ENCODE measurements at places on chromosomes 1 and 21.

- no peak for DNase-seq
These were observed 333.5 kb downstream of the RRAGC start for GRCh38 chr1:38526046-38526445.

DNA sequence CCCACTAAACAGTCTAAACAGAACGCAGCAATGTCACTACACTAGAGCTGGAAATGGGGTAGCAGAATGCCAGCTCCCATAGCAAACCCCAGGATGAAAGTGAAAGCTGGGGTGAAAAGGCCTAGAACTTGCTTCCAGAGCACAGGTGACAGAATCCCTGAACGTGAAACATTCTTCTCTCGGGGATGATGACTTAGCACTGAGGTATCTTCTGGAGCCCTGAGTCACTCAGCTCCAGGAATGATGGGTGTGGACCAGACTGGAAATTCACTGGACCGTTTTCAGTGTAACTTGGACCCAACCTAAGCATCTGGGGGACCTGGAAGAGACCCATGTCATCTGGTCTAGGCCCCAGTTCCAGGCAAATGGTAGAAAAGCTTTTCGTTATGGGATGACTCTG is 108.9 kb downstream of the CDC7 start:
- DNase-seq = peak; percentile 27

DNA sequence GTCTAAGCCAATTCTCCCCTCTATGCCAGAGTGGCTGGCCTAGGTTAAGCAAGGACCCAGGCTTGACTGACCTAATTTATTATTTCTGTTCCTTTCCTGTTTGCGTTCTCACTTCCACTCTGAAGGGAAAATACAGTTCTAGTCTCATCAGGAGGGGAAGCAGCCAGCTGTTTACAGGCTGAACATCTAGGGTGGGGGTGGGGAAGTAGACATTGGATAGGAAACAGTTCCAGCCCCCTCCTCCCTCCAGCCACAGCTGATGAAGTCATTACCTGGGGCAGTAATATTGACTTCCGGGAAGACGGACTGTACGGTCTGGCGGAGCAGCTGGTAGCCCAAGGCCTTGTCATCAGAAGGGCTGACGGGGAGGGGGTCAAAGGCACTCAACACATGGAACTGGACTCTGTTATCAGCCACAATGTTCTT is 17.6 kb downstream of the PM20D1 start:
- DNase-seq = no peak

- no peak for DNase-seq
These were observed 830 bp upstream of the PRDX1 start for GRCh38 chr1:45522324-45523104.

DNA sequence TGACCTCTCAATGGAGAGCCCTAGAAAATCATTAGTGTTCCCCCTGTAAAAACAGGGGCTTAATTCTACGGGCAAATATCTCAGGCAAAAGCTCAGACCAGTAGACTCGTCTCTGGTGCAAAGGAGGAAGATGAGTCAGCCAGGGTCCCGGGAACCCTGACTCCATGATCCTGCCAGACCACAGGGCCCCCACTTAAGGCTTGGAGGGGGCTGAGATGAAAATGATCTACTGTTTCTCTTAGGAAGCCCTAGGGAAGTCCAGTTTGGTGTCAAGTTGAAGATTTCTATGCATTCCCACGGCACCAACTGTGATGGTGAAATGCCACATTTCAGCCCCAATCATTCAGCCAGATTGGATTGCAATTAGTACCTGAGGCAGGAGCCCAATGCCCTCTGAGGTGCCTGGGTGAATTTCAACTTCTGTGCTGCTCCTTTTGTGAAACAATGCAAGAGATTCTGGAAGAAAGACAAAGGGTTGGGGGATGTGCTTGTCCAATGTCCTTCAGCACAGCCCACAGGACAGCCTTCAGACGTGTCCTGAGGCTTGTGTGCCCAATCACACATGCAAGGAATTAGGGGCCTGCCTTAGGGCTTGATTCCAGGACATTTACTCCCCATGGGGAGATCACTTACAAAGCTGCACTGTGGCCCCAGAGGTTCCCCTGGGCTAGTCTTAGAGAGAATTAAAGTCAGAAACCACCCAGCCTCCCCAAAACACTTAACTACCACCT is 18.1 kb downstream of the NAV1 start:
- DNase-seq = no peak

GRCh38 chr1:18581420-18581880 is 49.2 kb upstream of the PAX7 start:
- DNase-seq = peak; percentile 7

DNA sequence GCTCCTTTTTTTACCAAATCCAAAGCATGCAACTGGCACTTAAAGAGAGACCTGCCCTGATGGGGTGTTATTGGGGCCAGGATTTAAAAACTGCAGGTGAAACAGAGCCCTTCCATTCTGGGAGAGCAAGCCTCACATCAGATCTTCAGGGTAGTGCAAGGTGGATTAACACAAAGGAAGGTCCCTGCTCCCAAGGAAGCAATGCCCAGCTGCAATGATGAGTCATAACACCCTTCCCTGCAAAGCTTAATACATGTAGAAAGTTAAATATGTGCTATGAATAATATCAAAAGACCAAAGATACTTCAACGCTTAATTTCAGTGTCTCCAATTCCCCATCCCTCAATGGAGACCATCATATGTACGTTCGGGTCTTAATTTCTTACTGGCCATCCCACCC is 508.0 kb downstream of the OMA1 start:
- DNase-seq = no peak

DNA sequence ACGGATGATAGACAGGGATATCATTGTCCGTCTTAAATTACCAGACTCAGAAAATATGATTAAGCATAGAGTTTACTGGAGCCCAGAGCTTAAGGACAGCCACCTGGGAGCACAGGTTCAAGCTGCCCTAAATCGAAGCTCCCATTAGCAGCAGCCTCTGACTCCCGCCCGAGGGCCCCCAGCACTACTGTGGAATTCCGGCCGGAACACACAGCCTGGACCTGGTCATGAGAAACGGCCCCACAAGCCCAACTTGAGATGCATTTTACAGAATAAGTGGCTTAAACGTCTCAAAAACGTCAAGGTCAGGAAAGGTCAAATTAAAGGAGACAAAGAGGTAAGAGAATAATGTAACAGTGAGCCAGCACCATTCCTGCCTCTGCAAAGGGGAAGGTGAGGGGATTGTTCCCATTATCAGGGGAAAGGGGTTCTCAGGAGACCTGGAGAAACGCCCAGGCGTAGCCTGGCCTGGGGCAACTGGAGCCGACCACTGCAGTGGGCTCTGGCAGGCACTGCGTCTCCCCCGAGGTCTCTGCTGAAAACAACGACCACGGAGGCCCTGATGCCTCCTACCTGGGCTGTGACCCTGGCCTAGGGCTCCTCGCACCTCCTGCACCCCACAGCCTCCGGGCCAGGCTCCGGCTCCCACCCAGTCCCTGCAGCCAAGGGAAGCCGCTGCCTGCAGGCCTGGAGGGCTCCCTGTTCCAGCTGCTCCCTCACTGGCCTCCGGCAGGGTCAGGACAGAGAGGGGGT is 11.5 kb upstream of the COL6A1 start:
- DNase-seq = no peak

GRCh38 chr1:11634365-11635192 is 19.6 kb downstream of the FBXO2 start:
- no peak for DNase-seq

GRCh38 chr1:172180501-172181285 is 239.8 kb upstream of the C1orf105 start:
- peak; percentile 69 for DNase-seq

DNA sequence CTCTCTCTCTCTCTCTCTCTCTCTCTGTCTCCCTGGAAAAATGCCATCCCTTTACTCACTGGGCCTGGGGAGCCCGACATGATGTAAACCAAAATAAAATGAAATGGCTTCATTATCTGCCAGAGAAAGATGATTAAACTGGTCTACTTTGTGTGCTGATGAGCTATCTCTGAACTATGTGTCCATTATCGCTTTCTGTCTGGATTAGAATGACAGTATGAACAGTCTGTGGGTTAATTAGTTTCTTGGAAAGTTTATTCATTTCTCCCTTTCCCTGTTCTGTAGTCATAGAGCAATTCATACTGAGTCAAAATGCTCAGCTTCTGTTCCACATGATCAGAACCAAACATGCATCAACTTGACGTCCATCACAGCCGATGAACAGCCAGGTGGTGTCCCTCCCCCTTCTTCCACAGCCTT is 72.4 kb upstream of the KCND3 start:
- no peak for DNase-seq

DNA sequence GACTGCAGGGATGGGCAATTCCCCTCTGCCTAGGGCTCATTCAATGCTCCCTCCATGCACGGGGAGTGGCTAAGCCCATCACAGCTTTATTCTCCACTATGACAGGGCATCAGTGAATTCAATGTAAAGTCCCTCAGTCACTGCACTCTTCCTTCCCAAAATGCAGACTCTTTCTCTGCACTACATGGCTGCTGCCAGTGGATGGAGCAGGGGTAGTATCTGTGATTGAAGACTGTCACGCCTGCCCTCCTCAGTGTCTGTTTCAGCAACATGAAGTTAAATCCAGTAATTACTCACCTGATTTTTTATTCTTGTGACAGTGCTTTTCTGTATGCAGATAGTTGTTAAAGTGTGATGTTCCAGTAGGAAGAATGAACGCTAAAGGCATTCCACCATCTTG is 1323.2 kb downstream of the AMY1C start:
- no peak for DNase-seq

DNA sequence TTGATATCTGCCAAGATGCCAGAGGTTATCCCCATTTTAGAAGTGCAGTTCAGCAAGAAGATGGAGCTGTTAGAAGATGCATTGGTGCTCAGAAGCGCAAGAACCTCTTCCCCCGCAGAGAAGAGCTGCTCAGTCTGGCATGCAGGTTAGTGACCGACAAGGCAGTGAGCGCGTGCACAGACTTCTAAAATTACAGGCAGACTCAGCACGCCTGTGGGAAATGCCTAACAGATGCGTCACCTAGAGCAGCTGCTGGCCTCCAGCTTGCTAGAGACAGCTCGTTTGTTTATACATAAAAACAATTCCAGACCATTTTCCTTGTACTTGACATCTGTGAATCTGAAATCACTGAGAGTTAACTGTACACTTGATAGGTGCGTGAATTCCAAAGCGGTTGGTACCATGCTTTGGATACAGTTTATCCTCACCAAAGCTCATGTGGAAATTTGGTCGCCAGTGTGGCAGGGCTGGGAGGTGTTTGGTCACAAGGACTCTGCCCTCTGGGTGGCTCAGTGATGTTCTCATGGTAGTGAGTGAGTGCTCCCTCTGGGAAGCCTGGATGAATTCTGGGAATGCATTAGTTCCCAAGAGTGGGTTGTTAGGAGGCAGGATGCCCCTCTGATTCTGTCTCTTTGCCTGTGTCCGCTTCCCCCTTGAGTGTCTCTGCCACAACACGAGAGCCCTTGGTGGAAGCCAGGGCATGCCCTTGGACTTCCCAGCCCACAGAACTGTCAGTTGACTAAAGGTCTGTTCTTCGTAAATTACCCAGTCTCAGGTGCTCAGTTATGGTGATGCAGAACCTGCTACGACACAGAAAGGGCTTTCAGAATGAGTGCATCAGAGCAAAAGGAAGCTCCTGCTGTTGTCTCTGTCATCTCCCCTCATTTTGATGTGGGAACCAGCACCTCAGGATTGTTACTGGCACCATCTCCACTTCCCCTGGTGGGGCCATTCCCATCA is 24.4 kb downstream of the SNAP47 start:
- peak; percentile 92 for DNase-seq

GRCh38 chr1:44946725-44947062 is 39.7 kb downstream of the EIF2B3 start:
- peak; percentile 34 for DNase-seq

DNA sequence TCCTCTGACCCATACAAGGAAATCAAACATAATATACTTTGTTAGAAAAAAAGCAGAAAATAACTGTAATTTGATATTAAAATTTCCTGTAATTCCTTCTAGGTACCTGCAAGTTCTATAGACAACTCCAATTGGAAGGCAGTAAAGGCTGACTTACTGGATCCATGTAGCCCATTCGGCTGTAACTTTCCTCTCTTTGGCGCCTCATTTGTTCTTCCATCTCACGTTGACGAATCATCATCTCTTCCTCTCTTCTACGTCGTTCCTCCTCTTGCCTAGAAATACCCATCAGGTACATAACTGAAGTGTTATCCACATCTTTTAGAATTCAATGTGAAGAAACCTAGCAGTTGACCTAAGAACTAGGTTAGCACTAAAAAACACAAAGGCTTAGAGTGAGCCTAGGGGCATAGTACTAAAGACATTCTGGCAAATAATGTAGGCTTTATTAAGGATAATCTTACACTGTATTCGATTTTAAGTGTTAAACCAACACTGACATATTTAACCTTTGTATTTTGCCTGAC is 5.1 kb downstream of the SFPQ start:
- DNase-seq = no peak

DNA sequence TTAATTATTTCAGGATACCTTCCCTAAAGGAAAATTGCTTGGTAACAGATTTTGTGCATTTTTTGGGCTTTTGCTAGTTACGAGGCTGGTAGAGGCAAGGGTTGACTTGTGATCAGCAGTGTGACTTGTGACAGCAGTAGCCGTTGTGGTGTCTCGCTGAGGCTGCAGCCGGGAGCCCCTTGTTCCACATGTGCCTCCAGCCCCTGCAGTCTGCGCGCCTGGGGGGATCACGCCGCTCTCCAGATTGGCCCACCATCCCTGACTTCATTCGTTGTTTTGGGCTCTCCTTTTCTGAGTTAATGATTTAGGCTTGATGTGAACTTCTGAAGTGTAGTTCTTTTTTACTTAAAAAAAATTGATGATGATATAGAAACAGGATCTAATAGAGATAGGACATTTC is 41.5 kb downstream of the TRAPPC10 start:
- DNase-seq = no peak

DNA sequence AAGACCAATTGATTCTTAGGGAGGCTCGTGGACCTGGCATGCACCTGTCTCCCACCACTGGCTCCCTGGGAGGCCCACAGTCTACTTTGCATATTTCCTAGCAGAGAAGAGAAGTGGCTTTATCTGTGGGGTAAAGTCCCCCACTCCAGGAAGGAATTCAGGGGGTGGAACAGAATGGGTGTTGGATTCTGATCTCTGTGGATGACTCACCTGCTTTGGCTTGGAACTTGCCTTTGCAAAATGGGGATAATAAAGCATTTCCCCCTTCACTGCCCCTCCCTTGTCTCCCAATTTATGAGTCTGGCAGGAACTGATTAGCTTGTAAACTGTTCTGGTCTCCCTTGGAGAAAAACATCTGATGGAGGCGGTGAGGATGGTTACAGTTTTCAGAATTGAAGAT is 21.2 kb upstream of the OTUD3 start:
- DNase-seq = peak; percentile 19
